Osteoblast (primary cell): ENCODE measurements at places on chromosomes 3 and 15.
A peak's percentile ranks its signal among the peaks of the same experiment; 100 is the strongest.

DNA sequence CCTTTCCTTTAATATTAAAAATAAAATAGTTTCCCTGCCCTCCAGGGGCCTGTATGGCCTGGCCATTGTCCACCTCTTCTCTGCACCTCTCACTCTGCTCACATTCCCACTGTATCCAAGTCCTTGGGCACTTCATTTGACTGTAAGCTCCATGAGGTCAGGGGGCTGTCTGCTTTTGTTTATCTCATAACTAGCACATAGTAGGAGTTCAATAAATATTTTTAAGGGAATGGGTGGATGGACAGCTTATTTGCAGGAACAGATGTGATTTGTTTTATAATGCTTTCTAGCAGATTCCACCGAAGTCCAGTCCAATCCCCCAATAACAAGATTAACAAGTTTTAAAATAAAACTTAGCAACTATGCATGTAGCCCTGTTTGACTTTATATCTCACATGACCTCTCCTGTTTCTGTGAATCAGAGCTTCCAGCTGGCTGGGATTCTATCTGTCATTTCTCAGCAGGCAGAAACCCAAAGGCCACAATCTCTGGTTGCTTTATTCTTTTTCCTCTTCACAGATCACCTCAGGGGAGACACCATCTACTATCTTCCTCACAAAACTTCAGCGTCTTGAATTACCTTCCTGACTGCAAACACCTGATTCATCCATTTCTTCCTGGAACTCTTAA, 123.0 kb upstream of the NR2F2 start:
- DNase-seq: no peak

DNA sequence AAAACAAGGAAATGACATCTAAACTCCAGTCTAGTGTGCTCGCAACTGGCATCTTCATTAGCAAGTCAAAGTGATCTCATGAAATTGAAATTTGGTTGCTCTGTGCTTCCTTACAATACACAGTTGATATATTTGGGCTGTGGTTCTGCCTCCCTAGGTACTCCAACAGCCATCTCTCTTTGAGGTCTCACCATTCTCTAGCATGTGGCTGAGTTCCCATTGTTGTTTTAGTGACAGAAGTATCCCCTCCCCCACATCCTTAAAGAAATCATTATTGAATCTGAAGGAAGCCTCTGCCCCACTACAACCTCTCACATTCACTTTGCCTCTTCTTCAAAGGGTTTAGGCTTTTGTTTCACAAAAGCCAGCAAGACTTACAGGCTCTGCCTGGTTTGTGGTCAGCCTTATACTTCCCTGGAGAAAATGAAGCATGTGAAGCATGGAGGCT, 516.5 kb downstream of the NLGN1 start:
- DNase-seq: no peak

GRCh38 chr15:68310178-68310803, 32.7 kb downstream of the FEM1B start:
- no peak for DNase-seq

GRCh38 chr3:113736548-113737089, 9.4 kb downstream of the NAA50 start:
- DNase-seq: peak; percentile 65

- no peak for DNase-seq
Observed at GRCh38 chr15:70576276-70576675, 187.1 kb downstream of the UACA start.

GRCh38 chr3:39541917-39542329, 74.4 kb downstream of the MOBP start:
- DNase-seq: no peak

DNA sequence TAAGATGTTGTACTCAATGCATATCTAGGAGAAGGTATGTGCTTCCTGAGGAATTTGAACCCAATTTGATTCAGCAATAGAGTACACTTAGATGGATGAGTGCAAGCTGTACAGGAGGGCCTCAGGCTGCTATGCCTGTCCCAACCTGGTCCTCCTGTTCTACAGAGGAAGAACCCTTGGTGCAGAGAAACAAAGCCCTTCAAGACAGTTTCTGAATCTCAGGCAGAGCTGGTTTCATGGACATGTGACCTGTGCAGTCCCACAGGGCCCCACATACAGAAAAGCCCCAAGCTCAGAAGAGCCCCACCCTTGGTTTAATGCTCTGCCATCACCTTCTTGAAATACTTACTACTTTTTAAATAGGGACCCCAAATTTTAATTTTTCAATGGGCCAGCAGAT, 15.3 kb downstream of the FOXP1 start:
- DNase-seq: no peak

DNA sequence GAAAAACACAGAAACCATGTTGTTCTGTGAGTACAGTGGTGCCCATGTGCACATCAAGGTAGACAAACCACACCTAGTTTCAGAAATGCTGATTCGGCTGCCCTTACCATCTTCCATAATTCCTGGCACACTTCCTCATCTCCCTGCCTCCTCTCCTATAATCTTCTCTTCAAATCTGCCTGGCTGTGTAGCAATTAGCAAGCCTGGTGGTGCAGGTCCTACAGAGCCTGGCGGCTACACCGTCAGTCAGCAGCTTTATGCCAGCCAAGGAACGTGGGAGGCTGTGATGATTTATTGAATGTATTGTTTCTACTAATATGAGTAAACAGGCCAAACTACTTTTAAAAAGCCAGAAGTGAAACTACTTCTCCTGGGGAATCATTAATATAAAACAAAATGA, 106.8 kb downstream of the SEMA6D start:
- no peak for DNase-seq

GRCh38 chr15:68885070-68885469, 45.3 kb upstream of the SPESP1 start:
- no peak for DNase-seq

DNA sequence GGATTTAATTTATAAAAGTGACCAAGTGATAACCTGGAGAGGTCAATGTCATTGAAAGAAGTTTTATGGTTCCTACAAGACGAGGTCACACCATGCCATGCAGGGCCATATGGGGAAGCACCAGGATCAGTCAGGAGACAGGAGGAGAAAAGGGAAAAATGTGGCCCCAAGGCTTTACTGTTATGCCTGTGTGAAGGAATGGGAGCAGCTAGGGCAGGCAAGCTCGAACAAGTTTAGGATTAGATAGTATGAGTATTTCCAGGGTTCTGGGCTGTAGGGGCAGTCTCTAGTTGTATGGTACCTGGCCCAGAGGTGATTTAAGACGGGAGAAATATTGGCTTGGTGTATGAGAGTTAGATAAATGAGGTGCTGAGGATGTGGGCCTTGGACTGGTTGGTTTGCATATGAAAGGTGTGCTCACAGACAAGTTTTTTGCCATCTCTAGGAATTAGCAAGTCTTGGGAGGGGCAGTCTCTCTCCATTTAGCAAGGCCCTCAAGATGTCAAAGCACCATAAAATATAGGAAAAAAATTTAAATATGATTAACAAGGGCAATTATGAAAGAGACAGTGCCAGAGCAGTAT, 36.3 kb upstream of the DCLK3 start:
- no peak for DNase-seq

- DNase-seq: peak; percentile 37
Observed at GRCh38 chr3:107241217-107241616, 136.0 kb upstream of the CCDC54 start.

- no peak for DNase-seq
Observed at GRCh38 chr3:172853921-172854666, 103.6 kb downstream of the ECT2 start.

DNA sequence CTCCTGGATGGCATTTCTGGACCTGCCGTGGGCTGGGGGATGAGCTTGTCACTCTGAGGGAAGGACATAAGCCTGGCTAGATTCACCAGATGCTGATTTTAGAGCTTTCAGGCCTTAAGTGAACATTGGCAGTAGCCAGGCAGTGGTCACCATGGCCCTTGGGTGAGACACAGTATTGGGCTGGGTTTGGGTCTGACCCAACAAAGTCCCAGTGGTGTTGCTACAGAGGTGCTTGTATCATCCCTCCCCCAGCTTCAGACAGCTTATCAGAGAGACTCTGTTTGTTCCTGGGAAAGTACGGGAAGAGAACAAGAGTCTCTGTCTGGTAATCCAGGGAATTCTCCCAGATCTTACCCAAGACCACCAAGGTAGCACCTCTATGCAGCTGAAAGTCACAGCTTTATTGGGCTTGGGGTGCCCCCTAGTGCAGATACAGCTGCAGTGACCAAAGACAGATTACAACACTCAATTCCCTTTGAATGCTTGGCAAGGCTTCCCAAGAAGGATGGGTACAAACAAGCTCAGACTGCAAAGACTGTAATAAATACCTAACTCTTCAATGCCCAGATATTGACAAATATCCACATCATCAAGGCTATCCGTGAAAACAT, 9.8 kb upstream of the RUVBL1 start:
- DNase-seq: no peak

DNA sequence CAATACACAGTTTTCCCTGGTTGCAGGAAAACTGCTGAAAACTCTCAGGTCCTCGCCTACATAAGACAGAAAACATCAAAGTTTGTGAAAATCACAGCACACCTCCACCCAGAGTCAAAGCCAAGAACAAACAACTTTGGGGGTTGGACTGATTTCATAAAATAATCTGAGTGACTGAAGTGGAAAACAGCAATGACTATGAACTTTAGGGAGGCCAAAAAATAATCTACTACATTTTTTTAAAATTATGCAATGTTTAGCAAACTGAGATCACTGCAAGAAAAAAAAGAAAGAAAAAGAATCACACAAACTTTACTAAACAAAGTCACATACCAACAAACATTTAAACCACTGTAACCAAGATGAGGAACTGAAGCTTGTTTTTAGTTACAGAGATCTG, 15.9 kb upstream of the FOXP1 start:
- DNase-seq: no peak

GRCh38 chr3:53072653-53073552, 27.0 kb upstream of the SFMBT1 start:
- peak; percentile 93 for DNase-seq

DNA sequence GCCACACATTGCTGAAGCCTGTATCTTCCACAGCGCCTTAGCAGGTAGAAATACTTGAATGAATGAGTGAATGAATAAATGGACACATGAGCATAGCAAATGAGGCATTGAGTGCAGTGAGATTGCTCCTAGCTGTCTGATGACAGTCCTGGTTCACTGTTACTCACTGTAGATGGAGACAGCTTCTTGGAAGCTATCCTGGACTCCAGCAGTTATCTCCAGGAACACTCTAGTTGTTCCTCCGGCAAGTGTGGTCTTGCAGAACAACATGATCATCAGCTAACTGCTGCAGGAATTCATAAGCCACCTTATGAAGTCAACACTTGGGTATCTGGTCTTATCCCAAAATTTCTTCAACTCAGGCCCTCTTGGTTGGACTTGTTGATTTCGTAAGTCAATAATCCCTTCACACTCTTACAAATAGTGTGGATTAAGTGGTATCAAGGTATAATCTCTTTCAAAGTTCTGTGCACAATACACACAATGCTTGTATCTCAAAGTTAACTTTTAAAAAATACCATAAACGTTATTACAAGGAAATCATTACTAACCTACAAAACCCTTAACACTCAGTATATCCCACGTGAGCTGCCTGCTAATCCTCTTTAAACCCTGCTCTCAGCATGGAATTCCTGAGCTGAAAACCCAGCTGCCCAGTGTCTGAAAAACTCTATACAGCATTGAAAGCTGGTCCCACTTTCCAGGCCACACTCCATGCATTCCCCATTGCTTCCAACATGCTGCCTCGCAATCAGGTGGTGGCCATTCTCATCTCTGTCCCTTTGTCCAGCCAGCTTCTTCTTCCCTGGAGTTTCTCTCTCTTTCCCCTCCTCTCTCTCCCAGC, 14.4 kb upstream of the ZBTB38 start:
- DNase-seq: no peak

GRCh38 chr15:93517176-93517575, 428.2 kb upstream of the RGMA start:
- no peak for DNase-seq

DNA sequence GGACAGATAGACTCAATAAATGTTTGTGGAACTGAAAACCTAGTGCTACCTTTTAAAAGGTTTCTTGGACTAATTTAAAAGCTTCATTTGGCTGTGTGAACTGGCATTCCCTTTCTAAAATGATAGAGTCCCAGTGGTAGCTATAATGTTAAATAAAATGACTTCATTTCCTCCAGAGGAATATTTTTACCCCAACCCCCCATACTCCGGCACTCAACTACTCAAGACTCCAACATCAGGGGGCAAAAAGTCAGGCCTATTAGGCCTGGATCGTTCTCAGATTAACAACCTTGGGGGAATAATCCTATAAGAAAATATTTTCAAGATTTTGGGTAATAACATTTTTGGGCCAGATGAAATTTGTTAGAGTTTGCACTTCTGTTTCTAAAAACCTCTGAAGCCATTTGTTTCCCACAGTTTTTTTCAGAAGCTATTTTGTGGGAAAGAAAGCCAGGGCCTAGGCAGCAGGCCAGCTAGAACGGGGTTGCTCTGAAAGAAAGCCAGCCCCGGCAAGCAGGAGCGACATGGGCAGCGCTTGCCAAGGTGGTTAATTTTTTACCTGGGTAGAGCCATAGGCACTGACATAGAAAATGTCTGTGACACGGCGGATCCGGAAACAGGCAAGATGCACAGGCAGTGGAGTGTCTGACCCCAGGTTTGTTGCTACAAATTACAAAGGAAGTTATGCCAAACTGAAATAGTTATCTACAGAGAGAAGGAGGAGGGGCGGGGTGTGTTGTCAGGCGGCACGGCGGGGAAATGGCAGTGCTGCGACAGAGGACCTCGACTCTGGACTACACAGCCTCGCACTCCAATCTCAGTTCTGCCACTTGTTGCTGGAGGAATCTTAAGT, 84.6 kb downstream of the MAGI1 start:
- DNase-seq: peak; percentile 35

DNA sequence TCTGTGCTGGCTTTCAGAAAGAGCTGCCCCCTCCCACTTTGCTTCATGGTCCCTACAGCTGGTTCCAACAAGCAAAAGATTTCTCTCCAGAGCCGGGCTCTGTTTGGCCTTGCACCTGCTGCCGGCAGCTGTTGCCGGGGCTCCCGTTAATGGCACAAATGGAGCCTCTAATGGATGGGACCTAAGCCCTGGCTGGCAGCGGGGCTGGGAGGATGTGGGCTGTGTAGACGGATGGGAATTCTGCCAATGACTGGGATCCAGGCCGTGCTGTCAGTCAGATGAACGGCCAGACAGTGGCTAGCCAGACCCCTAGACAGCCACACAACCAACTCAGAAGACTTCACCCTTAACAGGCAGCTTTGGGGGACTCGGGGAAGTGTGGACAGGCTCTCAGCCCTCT, 88.0 kb downstream of the RPLP1 start:
- DNase-seq: no peak

DNA sequence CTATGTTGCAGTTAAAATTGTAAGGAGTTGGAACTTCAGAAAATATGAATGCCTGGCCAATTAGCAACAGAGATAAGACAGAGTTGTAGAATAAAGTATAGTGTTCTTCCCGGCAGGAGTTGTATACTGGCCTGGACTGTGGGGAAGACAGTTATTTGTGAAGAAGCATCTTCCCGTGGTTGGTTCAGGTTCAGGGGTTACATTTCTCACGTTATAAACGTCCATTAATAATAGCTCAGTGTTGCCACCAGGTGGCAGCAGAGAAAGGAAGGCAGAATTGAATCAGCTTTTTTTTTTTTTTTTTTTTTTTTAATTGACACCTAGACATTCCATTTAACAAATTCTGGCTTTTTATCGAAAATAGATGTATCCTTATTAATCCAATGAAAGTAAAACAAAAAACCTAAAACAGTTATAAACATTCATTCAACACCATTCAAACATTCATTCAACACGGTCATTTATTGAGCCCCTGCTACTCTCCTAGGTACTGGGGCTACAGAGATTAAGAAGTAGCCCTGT, 66.4 kb upstream of the NR2E3 start:
- DNase-seq: no peak
